NCI-H226 (cell line): ENCODE measurements at places on chromosomes 13 and 19.

DNA sequence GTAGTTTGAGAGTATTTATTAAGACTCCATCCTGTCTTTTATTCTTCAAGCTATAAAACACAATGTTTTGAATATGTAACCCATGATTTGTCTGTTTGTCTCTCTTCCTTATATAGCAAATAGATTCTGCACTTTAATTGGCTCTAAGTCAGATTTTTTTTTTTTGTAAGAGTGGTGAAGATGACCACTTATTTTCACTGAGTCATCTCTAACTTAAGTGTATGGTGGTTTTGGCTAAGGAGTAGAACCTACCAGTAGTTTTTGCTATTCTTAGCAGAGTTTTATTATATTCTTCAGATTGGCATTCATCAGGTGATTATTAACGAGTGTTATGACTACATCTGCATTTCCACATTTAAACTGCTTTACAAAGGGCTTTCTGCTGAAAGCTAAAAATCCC lies 194.7 kb downstream of the LMO7 start:
- peak; percentile 12 for DNase-seq

GRCh38 chr19:5152767-5153532 lies 184.0 kb downstream of the KDM4B start:
- no peak for DNase-seq

GRCh38 chr19:4908781-4909155 lies 533 bp upstream of the UHRF1 start:
- no peak for DNase-seq

- no peak for DNase-seq
Measured at GRCh38 chr13:44410328-44410859, 36.8 kb downstream of the SERP2 start.

DNA sequence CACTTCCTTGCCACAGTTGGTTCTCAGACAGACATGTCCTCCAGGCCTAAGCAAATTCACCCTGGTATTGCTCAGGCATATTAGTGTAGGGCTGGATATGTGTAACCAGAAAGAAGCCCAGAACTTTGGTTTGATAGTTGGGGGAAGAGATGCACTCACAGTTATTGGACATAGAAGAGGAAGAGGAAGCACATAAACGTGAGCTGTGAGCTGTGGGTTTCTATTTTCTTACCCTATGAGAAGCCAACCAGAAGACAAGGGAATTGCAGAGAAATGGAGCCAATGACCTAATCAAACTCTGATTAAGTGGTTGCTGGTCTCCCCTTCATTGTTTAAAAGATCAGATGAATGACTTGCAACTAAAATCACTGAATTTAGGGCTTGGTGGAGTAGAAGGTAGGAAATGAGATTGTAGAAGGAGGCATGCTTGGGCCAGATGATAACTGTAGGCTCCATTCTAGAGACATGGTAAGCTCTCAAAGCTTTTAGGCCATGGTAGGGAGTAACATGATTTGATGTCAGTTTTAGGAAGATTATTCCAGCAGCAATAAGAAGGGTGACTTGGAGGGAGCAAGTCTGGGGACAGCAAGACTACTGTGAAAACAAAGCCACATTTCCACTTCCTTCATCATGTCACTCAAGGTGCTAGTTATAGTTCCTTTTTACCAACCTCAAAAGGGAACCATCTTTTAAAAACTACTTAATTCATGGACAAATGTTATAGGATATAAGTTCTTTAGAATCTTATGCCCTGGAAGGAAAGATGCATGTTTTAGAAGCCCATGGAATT lies 24.1 kb upstream of the WDFY2 start:
- no peak for DNase-seq

DNA sequence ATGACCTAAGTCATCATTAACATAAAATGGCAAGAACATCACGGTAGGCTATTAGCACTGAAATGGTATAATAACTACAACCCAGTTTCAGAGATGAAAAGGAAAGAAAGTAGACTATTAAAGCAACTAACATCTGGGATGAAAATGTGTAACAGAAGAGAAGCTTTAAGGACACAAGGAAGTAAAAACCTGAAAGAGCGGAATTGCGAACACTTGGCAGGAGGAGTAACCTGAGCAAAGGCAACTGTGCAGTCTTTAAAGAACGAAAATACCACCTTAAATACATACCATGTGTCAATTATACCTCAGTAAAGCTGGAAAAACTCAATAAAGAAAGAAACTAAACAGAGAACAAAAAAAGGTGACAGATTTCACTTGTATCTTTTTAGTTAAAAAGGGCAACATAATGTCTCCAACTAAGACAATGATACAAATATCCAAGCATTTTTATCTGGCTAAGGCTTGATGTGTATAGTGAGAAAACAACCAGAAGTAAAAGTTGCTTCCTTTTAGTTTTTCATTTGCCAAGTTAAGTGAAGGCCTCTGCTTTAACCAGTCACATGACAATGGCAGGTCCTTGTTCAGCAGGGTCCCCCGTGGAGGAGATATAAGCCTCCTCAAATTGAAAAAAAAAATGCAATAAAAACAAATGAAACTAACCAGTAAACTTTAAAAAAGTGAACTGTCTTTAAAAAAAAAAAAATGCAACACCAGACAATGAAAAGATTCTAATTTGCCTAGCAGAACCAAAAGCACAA lies 11.6 kb downstream of the USP12 start:
- DNase-seq = no peak

DNA sequence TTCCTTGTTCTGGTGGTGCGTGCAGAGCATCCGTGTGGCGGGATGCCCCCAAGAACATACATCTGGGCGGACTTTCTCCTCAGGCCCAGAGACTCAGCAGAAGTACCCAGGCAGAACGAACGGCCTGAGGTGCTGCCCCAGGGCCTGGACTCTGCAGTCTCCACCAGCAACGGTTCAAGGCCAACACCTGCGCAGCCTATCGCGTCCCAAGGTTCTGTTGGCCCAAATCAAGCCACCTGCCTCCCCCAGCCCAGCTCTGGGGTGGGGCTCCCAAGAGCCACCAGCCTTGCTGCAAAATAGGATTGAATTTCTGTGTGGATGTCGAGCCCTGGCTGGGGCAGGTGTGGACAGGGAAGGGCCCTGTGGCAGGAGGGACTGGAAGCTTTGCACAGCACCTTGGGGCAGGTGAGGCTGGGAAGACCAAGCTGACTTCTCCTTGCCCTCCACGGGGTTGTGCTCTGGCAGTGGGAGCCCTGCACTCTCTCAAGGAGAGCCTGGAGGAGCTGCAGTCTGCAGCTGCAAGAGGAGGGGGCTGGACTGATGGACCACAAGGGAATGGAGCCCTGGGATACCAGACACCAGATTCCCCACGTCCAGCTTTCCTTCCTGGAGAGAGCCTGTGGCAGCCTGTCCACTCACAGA lies 146.9 kb downstream of the ZNF536 start:
- DNase-seq = no peak

GRCh38 chr13:113747291-113747833 lies 11.7 kb upstream of the TMEM255B start:
- no peak for DNase-seq

- peak; percentile 36 for DNase-seq
Measured at GRCh38 chr13:20192158-20192835, 441 bp downstream of the GJB2 start.

DNA sequence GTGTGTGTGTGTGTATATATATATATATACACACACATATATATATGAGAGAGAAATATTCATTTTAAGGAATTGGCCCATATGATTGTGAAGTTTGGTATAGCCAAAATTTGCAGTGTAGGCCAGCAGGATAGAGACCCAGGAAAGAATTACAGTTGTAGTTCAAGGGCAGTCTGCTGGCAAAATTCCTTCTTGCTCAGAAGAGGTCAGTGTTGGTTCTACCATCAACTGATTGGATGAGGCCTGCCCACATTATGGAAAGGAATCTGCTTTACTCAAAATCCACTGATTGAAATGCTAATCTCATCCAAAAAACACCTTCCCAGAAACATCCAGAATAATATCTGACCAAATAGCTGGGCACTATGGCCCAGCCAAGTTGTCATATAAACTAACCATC lies 24.0 kb downstream of the RNF6 start:
- DNase-seq = no peak

DNA sequence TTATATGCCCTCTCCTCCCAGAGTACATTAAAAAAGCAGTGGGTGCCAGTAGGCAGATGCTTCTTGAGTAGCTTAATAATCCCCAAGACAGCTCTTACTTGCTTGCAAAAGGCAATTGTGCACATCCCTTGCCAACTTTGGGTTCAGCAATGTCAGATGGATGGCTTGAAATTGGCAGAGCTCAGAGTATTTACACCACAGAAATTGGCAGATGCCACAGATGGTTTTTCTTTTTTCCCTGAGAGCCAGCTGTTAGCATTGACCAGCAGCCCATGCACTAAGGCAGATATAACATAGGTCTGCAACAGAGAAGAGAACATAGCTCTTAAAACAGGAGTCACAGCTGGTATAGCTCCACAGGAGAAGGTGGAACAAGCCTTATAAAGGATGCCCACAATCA lies 18.4 kb upstream of the RNASEH2B start:
- DNase-seq = no peak

DNA sequence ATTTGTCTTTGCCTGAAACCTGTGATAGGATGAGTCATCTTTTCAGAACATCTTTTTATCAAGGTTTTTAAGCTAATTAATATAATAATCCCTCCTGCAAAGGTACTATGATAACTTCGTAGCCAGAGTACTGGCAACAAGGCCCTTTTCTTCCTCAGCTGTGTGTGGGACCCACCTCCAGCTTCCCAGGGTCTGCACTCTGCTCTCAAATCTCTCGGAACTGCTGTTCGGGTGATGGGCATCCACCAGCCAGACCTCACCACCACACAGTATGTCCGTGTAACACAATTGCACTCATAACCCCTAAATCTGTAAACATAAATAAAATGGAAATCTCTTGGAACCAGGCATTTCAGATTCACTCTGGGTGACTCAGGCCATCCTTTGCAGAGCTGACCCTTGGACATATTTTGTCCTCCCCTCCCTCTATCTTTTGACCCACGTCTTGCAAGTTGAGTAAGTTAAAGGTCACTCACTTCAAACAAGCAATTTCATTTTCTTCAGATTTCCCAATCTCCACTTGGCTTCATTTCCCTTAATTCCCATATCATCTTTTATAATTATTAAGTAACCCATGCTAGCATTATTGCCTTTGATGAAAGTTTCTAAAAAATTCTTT lies 29.5 kb downstream of the COL4A1 start:
- DNase-seq = no peak

GRCh38 chr19:51047031-51047335 lies 12.2 kb upstream of the KLK12 start:
- DNase-seq = no peak

GRCh38 chr19:31377736-31378135 lies 28.5 kb upstream of the TSHZ3 start:
- DNase-seq = no peak

DNA sequence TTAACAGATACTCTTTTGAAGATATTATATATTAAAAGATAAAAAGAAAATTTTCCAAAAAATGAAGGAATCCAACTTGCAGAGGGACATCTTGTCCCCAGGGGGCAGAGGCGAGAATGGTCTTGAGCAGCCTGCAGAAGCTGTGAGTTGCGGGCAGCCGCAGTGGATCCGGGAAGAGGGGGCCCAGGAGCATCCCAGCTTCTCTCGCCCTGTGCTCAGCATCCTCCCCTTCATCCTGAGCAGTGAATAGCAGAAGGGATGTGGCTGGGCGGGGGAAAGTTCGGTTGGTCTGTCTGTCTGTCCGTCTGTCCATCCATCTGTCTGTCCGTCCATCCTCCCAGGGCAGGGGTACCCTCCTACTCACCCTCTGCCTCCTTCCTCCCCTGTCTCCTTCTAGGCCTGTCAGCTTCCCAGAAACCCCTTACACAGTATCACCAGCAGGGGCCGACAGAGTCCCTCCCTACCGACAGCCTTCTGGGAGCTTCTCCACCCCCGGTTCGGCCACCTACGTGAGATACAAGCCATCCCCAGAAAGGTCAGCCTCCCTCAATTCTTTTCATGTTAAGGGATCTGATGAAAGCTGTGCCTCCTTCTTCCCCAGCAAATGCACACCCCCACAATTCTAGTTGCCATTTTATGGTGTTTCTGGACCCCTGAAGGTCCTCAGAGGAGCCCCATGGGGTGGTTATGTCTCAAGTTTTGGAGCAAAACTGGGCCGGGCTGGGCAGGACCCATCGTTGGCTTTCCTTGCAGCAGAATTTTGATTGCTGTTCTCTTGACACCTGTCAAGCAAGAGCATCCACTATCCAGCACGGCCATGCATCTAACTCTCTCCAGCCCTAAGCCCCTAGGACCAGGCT lies 81.6 kb downstream of the DPF1 start:
- DNase-seq = peak; percentile 19

- DNase-seq = peak; percentile 23
Measured at GRCh38 chr19:39341129-39341718, 997 bp upstream of the SAMD4B start.

DNA sequence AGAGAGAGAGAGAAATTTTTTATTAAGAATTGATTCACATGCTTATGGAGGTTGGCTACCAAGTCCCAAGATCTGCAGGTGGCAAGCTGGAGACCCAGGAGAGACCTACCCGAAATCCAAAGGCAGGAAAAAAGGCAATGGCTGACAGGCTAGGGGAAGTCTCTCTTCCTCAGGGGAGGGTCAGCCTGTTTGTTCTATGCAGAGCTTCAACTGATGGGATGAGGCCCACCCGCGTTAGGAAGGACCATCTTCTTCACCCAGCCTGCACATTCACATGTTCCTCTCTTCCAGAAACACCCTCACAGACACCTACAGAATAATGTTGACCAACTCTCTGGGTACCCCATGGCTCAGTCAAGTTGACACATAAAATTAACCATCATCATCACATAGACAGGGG lies 65.3 kb upstream of the SERP2 start:
- no peak for DNase-seq

- no peak for DNase-seq
Measured at GRCh38 chr13:20442798-20443381, 82.8 kb downstream of the CRYL1 start.
